EH (cell line): ENCODE measurements at places on chromosomes 13 and 19.
A peak's percentile ranks its signal among the peaks of the same experiment; 100 is the strongest.

GRCh38 chr13:95822303-95822702 lies 145.4 kb downstream of the DNAJC3 start:
- DNase-seq, result no peak

- DNase-seq, result peak; percentile 25
Measured at GRCh38 chr13:52695856-52696255, 43.2 kb downstream of the SUGT1 start.

- no peak for DNase-seq
Measured at GRCh38 chr13:33696530-33696929, 121.4 kb upstream of the RFC3 start.

GRCh38 chr19:47106821-47107201 lies 6.8 kb downstream of the ZC3H4 start:
- peak; percentile 76 for DNase-seq

- no peak for DNase-seq
Measured at GRCh38 chr19:31543456-31543855, 194.2 kb upstream of the TSHZ3 start.

DNA sequence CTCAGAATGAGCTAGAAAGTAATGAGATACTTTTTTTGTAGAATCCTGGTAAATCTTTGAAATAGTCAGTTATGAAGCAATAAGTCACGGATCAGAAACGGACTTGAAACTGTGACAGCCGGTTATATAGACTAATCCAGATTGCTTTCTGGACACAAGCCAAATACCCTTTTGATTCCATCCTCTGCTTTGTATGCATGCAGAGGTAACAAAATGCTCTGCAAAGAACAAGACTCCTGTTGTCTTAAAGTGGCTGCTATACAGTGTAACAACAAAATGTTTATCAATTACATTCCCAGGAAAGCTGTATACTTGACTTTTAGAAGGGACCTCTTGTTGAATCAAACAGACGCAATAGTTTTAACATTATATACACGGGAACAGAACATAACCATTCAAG lies 66.5 kb upstream of the STARD13 start:
- DNase-seq, result no peak

DNA sequence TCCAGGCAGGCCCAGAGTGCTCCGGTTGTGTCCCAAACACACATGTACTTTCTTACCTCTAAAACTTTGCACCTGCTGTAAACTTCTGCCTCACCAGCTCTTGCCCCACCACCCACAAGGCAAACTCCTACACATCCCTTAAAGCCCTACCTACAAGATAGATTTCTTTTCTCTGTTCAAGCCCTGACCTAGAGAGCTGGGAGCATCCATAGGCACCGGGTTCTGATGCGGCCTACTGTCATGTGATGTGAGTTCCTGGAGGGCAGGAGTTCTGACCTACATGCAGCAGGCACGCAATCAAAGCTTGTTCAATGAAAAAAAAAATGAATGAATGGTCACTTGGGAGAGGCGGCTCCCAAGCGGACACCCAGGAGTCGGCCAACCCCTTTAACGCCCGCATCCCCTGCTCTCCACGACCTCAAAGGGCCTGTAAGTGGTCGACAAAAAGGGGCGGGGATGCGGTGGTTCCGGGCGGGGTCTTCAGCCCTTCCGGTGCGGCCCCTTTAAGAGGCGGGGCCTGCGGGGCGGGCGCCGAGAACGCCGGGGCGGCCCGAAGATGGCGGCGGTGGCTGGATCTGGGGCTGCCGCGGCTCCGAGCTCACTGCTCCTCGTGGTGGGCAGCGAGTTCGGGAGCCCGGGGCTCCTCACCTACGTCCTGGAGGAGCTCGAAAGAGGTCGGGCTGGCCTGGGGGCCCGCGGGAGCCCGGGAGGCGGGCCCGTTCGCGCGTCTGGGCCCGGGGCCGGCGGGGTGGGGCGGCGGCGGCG lies at the start of gene MAP1S:
MAP1S (plus strand) TSS at position 534 of the 765 bp plus-strand sequence; CDS start at position 557, 23 bp downstream.
- peak; percentile 57 for DNase-seq

- peak; percentile 3 for DNase-seq
Measured at GRCh38 chr13:72379581-72379980, 347.8 kb downstream of the MZT1 start.

- no peak for DNase-seq
Measured at GRCh38 chr13:42880056-42880605, 98.7 kb downstream of the FAM216B start.

DNA sequence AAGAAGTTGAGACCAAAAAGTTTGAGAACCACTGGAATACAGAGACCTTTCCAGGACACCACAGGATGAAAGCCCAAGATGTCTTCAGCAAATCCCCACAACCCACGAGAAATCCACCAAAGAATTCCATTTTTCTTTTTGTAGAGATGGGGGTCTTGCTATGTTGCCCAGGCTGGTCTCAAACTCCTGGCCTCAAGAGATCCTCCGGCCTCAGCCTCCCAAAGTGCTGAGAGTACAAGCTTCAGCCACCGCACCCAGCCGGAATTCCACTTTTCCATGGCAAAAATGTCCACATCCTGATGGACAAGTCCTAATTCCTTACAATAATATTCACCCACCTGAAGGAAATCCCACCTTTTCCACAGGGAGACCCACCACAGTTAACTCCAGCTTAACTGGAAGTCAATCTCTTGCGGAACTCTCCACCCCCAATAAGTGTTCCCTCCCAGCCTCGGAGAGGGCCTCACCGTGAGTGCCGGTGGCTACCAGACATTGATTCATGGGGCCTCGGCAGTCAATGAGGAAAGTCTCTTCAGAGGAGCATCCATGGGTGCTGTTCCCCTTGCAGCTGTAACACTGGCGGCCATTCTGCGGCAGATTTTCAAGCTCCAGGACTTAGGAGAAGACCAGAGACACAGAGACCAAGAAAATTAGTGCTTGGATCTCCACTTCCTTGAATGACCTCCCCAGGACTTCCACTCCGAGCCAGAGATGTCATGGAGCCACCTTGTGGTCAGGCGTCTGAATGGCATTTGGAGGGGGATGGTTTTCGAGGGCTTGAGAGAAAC lies 12.3 kb upstream of the CADM4 start:
- peak; percentile 69 for DNase-seq

DNA sequence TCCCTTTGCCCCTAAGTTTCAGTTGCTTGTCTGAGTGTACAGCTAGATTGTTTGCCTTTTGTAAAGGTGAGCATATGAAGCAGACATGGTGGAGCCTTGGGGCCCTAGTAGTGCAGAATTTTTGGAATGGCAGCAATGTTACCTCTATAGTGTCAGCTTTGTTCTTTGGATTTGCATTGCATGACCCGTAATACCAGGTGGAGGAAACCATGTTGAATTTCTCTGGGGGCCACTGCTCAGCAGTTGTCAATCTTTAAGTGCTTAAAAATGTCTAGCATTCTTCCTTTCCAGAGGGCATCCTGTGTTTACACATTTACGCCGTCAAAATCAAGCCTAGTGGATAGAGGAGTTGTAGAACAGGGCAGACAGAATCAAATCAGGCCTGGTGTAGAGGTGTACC lies 303.3 kb downstream of the ATP8A2 start:
- no peak for DNase-seq

DNA sequence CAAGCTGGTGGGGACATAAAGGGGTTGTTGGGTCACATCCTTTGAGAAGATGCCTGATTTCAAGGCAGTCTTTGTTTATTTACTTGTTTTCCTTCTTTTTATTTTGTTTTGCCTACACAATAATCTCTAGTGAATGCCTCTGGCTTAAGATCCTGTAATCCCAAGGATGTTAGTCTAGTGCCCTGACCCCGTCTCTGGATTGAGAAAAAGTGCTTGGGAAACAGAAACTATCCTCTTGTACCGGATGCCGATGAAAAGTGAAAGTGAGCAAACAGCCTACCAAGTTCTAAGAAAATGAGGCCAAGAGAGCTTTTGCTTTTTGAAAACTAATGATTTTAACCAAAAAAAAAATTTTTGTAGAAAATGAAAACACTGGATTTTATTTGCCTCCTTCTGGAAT lies 42.1 kb upstream of the C1QTNF9 start:
- no peak for DNase-seq

- DNase-seq, result no peak
Measured at GRCh38 chr19:14430712-14431111, 2.4 kb upstream of the PKN1 start.

DNA sequence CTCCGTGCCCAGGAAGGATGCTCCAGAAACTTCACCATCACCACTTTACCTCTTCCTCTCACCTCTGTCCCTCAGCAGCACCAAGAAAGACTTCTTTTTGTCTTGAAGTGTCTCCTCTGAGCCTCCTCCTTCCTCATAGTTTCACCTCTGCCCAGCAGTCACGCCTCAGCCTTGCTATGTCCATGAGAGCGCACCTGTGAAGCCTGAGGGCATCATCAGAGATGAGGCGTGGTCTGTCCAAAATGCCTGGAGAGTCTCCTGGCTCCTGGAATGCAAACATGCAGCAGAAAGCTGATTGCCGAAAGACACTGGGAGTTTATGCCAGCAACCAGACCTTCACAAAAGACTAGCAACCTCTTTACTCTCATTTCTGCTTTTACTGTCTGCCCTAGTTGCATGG lies 336.6 kb downstream of the TEX29 start:
- DNase-seq, result no peak

DNA sequence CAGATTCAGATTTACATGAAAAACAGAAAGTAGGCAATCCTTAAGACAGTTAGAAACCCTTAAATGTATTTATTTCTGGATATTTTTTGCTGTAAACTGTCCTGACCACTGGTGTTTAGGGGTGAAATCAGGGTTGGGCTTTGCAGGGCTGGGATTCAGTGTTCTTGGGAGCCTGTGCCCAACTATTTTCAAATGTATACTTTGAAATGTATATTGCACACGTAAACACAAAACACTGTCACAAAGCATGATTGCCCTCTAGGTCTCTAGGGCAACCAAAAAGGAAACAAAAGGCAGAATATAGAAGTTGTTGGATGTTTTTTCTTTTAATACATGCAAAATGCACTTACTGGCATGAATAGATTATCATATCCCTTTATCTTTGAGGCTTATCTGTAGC lies 1185.4 kb downstream of the DIAPH3 start:
- DNase-seq, result no peak

DNA sequence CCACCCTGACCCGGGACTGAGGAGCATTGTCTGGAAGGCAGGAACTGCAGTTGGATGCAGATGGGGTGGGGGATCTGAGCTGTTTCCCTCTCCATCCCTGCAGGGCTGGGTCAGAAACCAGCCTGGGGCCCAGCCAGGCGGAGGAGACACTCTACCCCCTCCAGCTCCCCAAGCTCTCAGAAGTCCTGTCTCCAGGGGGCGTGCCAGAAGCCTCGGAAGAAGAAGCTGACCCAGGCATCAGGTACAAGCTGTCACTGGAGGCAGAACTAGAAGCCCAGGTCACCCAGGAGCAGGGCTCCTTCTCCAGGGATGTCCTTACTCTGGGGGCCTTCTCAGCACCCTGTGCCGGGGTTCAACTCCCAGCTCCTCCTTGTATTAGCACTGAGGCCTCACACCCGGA lies 15.5 kb downstream of the SIX5 start:
- DNase-seq, result no peak

- DNase-seq, result peak; percentile 86
Measured at GRCh38 chr13:36146511-36147269, 15.5 kb upstream of the DCLK1 start.

- DNase-seq, result no peak
Measured at GRCh38 chr19:47531640-47532387, 17.0 kb upstream of the NAPA start.

- DNase-seq, result peak; percentile 74
Measured at GRCh38 chr19:12773571-12773970, 1.8 kb downstream of the HOOK2 start.

DNA sequence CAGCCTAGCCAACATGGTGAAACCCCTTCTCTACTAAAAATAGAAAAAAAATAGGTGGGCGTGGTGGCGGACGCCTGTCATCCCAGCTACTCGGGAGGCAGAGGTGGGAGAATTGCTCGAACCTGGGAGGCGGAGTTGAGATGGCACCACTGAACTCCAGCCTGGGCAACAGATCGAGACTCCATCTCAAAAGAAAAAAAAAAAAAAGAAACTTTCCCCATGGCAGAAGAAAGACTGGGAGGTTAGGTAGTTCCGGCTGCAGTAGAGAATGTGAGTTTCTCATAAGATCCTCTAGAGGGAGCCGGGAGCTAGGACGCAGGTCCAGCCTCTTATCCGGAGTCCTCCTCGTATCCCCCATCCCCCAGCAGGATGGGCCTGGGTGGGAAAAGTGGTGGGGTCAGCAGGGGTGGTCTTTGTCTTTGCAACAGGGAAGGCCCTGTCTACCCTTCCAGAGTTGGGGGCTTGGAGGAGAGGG lies 13.2 kb upstream of the CREB3L3 start:
- peak; percentile 73 for DNase-seq

- no peak for DNase-seq
Measured at GRCh38 chr19:55611300-55611982, 6.0 kb downstream of the ZNF865 start.

DNA sequence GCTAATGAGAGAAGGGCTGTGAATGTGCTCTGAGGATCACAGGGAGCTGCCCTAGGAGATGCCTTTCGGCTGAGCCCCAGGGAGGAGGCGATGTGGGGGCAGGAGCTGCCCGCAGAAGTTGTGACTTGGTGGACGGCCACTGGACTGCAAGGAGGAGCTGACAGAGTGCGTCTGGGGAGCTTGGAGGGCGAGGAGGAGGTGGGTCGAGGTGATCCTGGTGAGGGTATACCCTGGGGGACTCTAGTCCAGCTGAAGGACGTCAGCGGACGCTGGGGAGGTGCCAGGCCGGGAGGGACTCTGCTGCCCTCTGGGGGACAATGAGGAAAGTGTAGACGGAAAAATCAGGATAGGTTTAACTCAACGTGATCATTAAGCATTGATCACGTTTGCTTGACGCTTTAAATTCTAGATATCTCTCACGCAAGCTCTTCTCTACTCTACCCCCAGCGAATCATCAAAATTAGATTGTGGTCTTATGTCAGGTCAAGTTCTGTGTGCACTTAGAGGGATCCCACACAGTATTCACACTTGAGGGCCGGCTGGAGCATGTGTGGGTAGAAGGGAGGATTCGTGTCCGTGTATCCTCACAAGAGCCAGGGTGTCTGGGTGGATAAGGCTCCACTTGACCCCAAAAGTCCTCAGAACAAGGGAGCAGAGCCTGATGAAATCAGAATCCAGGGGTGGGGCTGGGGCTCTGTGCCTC lies 3.3 kb upstream of the CEACAM7 start:
- DNase-seq, result peak; percentile 8

GRCh38 chr13:61873717-61874116 lies 458.1 kb upstream of the PCDH20 start:
- no peak for DNase-seq

DNA sequence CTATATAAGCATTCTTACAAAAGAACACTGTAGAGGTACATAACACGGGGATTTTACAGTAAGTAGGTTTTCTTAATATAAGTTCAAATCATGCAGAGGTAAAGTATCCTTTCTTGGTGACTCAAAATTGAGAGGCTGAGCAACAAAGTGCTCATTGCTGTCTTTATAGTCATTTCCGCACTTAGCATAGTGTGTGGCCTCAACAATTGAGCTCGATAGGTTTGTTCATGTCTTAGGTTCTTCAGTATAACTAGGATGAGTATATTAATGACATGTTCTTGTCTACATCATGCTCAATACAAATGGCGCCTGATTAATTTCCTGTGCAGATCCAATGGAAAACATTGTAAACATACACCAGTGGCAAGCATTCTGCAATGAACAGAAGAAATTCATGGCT lies 1.4 kb downstream of the WDFY2 start:
- peak; percentile 73 for DNase-seq

GRCh38 chr19:17711851-17712250 lies 7.4 kb upstream of the MAP1S start:
- no peak for DNase-seq
